ENCODE measurements at places on chromosomes 7 and 10.

DNA sequence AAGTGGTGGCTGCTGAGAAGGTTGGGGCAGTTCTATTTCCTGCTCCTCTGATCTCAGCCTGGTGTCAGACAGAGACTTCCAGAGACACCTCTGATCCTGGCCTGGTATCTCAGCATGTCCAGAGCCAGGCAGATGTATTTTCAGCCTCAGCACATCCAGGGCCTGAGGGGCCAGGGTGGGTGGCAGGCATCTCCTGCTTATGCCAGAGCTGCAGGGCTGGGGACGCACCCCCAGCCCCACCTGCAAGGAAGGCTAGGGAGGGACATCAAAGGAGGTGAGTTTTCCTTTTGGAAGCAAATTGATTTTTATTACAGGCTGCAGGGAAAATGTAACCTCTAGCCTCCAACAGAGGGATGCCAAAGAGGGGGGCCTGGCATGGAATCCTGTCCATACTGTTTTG is 36.7 kb downstream of the CFAP46 start:
- DNase-seq: no peak

DNA sequence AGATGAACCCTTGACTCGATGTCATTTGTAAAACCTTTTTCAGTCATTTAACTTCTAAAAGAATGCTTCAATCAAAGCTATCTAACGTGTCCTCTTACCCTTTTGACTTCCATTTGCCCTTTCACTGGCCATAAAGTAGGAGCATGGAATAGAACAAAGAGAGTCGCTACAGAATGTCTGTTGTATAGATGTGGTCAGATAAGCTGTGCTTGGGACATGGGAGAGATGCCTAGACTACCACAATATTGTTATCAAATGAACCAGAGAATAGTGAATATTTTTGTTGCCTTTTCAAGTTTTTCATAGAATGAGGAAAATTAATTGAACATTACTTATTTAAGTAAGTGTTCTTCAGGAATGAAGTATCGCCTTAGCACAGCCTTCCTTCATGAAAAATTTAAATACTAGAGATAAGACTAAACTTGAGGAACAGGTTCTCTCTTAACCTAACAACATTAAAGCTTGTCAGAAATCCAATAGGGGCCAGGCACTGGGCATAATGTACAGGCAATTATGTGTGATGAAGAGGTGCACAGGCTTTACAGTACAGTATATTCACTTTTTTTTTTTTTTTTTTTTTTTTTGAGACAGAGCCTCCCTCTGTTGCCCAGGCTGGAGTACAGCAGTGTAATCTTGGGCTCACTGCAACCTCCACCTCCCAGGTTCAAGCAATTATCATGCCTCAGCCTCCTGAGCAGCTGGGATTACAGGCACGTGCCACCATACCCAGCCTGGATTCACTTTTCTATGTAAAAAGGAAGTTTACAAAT is 7.5 kb upstream of the KMT2E start:
- DNase-seq: no peak

GRCh38 chr7:108351729-108352131 is 104.5 kb downstream of the NRCAM start:
- DNase-seq: no peak

GRCh38 chr10:121438333-121438732 is 159.9 kb downstream of the FGFR2 start:
- no peak for DNase-seq

GRCh38 chr7:134823400-134823799 is 44.0 kb downstream of the CALD1 start:
- no peak for DNase-seq

DNA sequence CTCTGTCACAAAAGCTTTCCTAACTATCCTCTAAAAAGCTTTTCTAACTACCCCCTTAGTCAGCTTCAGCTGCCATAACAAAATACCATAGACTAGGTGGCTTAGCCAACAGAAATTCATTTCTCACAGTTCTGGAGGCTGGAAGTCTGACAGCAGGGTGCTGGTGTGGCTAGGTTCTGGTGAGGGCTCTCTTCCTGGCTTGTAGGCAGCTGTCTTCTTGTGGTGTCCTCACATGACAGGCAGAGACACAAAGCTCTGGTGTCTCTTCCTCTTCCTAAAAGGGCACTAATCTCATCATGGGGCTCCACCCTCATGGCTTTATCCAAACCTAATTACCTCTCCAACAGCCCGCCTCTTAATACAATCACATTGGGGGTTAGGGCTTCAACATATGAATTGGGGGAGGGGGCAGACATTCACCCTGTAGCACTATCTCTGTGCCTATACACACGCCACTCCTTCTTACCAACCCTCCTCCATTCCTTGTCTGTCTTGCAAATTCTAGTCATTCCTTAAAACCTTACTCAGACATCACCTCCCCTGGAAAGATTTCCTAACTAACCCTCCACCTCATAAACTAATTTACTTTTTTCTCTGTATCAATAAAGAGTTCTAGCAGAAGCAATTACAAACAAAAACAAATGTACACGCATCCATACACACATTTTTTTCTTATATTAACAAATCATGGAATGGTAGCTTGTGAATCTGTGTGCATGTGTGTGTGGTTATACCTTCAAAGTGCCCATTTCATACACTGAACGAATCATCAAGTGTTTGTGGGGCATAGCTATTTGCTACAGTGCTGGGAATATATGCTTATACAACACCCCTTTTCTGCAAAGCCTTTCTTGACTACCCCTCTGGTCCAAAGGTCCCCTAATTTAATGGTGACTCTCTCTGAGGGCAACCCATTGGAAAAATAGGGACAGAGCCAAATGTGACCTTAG is 26.4 kb downstream of the RHOBTB1 start:
- no peak for DNase-seq

DNA sequence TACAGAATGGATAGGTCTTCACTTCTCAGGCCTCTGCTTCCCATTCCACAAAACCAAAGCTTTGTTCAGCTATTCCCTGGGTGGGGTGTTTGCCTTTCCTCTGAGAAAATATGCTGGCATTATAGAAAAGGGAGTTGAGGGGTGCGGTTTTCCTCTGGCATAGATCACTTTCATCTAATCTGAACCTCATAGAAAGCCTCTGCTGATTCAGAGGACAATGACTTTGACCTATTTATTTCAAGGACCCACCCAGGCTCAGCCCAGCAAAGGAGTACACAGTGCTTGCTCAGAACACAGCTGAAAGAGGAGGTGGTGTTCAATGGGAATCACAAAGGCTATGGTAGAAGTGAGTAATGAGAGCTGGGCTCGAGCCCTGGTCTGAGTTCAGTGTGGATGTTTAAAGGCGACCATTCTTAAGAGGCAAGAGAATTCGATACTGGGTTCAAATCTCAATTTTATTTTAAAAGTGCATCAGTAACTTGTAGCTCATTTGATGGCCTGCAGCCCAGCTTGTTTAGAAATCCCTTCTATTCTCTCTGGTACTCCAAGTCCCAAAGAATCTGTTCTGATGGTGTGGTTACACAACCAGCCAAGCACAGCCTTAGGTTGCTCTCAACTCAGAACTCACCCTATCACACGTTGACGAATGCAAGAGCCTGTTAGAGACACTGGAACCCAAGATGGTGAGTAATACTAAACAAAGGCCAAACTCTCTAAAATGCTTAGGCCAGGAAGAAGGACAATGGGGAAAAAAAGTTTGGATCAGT is 1012.8 kb downstream of the LRMDA start:
- DNase-seq: no peak

GRCh38 chr7:108016841-108017775 is 14.1 kb upstream of the LAMB1 start:
- no peak for DNase-seq

- no peak for DNase-seq
Measured at GRCh38 chr10:123556049-123556448, 110.1 kb upstream of the GPR26 start.

GRCh38 chr10:88672041-88672440 is 7.8 kb downstream of the LIPF start:
- no peak for DNase-seq

DNA sequence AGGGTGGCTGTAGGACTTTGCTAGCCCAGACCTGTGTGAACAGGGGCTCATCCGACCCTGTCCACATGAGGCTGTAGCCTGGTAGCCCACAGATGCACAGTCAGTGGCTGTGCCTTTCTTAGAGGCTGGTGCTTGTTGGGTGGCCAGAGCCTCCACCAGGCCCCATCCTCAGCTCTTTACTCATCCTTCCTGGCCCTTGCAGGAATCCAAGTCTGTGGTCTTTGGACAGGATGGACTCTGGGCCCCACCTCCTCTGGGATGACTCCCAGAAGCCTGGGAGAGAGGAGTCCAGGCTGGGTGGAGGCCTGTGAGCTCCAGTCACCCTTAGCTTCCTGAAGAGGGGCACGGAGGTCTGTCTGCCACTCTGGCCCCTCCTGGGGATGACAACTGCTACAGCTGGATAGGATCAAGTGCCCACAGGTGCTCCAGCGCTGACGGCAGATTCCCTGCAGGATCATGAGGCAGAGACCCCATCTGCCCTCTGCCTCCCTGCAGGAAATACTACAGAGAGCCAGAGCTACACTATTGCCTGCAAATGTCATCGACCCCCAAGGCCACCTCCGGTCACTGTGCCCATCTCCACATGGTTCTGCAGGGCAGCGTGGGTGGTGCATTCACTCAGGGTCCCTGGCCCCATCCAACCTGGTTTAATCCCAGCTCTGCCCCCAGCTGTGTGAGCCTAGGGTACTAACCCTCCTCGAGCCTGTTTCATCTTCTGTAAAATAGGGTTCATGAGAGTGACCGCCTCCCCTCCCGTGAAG is 114.5 kb downstream of the PTPN20 start:
- DNase-seq: no peak

DNA sequence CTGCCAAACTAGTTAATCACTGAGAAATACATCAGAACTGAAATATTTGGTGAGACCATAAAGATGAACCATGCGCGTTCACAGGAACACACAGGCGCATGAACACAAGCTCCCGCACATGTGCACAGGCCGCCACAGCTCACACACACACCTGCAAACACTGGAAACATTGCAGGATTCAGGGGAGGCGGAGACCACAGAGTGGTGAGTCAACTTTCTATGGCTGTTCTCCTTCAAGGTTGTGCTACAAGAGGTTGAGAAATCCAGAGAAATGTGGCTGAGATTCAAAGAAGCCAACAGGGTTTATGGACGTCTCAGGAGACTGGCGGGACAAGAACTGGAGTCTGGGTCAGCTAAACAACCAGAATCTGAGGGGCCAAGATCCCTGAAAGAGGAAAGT is 17.8 kb downstream of the ESYT2 start:
- DNase-seq: no peak

GRCh38 chr10:21661935-21662334 is 127.9 kb downstream of the MLLT10 start:
- DNase-seq: no peak

DNA sequence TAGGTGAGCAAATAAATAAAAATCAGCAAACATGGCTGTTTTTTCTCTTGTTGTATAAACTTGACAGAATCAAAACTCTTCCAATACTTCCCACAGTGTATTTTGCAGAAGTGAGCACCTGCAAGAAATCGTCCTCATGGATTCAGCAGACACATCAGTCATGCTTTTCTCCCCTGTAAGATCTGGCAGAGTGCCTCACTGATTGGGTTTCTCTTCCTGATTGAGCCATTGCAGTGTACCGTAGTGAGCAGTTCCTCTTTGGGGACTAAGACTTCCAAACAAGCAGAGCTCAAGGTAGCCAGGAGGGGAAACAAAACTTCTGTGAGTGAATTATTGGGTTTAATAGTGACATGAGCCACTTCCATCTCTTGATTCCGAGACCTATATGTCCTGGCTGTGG is 2.2 kb upstream of the CCDC3 start:
- DNase-seq: no peak

DNA sequence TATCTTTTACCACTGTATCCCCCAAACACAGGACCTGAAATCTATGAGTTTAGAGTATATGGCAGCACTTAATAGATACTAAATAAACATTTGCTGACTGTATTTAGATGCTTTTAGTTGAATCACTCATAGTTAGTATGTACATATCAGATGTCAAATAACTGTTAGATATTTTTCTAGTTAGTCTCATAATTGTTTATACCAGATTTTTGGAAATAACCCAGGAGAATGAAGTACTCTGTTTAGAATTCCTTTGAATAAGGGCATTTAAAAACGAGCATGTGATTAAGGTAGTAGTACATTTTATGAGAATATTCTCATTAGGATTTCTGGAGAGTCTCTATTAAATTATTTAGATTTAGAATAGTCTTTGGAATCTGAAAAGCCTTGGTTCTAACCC is 22.3 kb upstream of the ZEB1 start:
- no peak for DNase-seq

- no peak for DNase-seq
Measured at GRCh38 chr7:24133691-24134090, 150.3 kb upstream of the NPY start.

GRCh38 chr7:111098011-111098925 is 7.3 kb downstream of the LRRN3 start:
- DNase-seq: no peak

- no peak for DNase-seq
Measured at GRCh38 chr7:5302577-5302976, 19.8 kb downstream of the SLC29A4 start.

- no peak for DNase-seq
Measured at GRCh38 chr10:76954838-76955237, 682.8 kb downstream of the KCNMA1 start.

GRCh38 chr7:22601003-22601402 is 101.0 kb upstream of the STEAP1B start:
- DNase-seq: no peak

GRCh38 chr7:125357676-125358455 is 428.2 kb upstream of the POT1 start:
- no peak for DNase-seq

- DNase-seq: no peak
Measured at GRCh38 chr10:13693783-13694700, 107.3 kb downstream of the PRPF18 start.

DNA sequence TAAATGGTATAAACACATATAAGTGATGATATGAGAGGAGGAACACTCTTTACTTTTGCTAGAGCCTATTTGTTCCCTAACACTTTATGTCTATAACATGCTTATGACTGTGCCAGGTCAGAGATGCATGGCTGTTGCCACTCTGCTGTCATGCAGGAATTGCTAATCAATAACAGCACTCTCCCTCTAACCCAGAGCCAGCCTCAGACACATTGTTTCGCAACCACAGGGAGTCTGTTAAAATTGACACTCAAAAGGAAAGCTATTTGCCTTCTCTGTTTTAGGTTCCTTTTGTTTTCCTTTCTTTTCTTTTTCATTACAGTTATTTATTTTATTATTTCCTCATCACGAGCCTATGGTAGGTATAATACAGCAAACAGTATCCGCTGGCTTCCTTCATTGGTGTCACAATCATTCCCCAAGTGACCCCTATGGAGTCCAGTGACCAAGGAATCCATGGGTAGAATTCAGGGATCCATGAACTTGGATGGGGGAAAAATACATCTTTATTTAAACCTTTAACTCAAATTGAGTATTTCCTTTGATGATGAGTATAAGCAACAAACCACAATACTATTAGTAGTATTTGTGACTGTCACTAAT is 6.8 kb downstream of the PON2 start:
- no peak for DNase-seq

- no peak for DNase-seq
Measured at GRCh38 chr10:60810437-60811182, 32.3 kb downstream of the CDK1 start.

- DNase-seq: no peak
Measured at GRCh38 chr7:135733603-135734342, 5.8 kb upstream of the SLC13A4 start.
